ENCODE measurements at places on chromosomes 4 and X.

DNA sequence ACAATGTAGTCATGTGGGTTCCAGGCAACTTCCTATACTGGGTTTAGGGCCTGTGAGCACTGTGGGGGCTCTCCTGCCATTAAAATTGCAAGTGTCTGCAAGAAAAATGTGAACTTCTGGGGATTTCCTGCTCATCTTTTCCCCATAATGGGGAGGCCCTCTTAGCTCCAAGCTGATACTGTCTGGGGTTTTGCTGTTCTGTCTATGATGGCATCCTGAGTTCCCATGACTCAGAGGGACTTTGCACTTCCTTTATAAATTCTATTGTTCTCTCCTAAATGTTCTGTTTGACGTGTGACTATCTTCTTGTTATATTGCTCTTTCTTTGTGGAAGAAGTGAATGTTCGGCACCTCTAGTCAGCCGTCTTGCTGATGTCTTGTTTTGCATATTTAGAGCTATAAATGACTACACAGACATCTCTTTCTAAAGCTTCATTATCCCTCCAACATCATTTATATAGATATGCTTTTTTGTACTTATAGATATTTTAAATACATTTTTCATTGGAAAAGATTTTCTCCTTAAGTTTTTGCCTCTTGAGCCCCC lies 465.8 kb downstream of the NAF1 start:
- no peak for DNase-seq

DNA sequence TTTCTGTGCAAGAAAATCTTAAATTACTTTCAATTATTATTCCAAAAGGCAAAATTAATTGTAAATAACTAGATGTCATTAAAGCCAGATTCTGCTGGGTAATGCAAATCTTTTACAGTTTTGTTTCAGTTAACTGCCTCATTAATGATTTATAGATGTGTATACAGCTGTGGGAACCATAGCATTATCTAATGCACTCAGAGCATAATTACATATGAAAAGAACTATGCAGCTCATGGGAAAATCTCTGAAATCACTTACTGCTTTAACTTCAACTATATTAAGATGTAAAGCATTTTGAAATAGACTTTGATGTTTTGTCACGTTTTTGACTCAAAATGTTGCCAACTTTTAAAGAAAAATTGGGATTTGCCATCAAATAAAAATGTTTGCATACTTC lies 630.3 kb upstream of the KLHL4 start:
- no peak for DNase-seq

GRCh38 chr4:55635741-55636655 lies at the start of gene NMU:
Gene NMU, minus strand, starts transcription at chr4:55636298. Its CDS starts 106 bp downstream, at chr4:55636192.
- DNase-seq: no peak

DNA sequence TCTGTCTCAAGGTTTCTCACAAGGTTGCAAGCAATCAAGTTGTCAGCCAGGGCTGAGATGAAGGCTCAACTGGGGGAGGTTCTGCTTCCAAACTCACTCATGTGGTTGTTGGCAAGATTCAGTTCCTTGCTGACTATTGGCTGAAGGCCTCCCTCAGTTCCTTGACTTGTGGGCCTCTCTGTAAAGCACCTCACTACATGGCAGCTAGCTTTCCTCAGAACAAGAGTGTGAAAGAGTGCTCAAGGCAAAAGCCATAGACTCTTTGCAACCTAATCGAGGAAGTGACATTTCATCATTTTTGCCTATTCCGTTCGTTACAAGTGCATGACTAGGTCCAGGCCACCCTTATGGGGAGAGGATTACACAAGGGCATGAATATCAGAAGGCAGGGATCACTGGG lies 52.0 kb downstream of the CXorf58 start:
- DNase-seq: no peak

- DNase-seq: no peak
Measured at GRCh38 chr4:87979810-87980209, 4.3 kb downstream of the SPP1 start.

GRCh38 chrX:18377796-18378195 lies 23.3 kb upstream of the SCML2 start:
- DNase-seq: no peak

DNA sequence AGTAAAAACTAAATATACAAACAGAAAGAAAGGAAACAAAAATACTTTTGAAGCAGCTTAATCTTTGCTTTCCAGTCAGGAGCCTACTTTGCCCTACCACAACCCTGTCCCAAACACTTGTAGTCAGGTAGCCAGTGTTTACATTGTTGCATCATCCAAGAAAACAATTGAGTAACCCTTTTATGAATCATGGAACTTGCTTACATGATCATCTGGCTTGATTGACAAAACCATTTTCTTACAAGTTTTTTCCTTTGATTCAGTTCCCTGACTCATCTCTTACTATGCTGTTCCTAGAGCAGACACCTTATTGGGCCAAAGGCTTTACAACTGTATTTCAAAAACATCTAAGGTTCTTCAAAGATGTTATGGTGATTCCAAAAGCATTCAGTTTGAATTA lies 740.1 kb downstream of the KLHL13 start:
- DNase-seq: no peak

- DNase-seq: no peak
Measured at GRCh38 chr4:2285613-2286381, 23.9 kb upstream of the MXD4 start.

DNA sequence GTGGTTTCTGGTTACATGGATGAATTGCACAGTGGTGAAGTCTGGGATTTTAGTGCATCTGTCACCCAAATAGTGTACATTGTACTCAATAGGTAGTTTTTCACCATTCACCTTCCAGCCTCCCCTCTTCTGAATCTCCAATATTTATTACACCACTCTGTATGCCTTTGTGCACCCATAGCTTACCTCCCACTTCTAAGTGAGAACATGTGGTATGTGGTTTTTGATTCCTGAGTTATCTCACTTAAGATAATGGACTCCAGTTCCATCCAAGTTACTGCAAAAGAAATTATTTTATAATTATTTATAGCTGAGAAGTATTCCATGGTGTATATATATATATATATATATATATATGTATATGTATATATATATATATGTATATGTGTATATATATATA lies 155.8 kb downstream of the HHIP start:
- DNase-seq: no peak

DNA sequence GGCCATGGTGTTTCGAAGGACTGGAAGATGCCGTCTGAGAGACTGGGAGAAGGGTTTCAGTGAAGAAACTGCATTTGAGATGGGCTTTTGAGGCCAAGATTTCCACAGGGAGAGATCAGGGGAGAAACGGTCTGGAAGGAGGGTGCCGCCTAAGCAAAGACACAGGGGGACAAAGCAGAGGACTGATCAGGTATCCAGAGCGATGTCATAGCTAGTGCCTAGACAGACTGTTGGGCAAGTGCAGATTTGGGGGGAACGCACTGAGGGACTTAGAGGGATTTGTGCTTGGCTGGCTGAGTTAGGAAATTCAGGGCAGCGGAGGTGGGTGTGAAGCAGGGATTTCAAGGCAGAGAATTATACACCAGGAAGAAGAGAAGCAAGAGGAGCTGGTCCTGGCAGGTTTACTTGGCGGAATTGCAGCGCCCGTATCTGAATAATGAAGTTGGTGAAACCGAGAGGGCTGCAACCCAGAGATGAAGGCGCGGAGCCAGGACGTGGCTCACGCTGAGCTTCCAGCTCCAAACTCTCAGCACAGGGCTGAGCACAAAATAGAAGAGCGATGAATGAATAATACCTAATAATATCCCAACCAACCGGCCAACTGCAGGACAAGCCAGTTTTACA lies 106.9 kb downstream of the MAML3 start:
- no peak for DNase-seq

DNA sequence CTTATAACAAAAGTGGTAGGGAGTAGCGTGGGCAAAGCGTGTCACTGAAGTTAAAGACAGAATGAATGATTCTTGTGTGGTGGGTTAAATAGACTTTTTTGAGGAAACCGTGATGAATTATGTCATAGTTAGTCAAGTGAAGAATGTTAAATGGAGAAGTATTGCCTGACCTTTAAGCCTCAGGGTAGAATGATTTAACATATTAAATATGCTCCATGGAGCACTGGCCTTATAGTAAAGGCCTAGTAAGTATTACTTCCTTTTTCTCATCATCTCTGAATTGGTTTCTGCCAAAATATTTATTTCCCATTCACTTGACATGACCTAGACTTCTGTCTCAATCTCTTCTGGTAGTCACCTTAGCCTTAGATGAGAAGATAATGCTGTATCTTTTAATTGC lies 23.7 kb downstream of the MAGEB1 start:
- DNase-seq: no peak

DNA sequence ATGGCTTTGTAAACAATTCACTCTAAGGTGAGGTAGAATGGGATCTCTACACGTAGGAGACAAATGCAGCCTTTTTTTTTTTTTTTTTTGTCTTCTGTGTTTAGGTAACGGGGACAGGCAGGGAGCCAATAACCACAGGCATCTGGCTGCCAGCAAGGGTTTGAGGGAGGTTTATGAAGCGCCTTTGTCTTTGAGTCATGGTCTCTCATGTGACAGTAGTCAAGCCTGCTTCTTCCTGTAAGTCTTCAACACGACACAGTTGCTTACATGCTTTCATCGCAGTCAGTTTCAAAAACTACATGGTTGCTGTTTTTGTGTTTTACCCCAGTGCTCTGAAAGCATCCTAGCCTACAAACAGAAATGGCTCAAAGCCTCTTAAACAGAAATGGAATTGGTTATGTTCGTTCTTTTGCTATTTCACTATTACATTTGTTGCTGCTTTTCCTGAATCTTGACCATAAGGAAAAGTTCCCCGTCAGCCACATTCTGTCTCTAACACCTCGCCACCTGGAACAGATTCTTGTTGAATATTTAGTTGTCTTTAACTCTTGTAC lies 127.8 kb upstream of the METTL14 start:
- no peak for DNase-seq

DNA sequence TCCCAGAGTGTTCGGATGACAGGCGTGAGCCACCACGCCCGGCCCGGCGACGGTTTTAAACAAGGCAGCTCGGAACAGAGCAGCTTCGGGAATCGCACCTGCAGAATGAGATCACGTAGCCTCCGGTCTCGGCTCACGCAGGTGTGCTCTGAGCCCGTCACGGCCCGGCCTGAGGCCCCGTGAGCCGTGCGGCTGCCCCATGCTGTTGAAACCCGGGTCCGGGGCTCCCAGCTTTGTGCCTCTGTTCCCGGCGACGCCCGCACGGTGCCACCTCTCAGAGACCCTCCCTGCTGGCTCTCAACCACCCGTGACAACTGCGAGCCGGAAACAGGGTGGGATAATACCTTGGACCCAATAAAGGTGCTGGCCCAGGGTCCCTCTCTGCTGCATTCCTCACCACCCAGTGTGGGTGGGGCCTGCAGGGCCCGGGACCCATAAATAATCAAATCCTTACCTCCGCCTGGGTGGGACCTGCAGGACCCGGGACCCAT lies 13.4 kb upstream of the PLCXD1 start:
- no peak for DNase-seq

DNA sequence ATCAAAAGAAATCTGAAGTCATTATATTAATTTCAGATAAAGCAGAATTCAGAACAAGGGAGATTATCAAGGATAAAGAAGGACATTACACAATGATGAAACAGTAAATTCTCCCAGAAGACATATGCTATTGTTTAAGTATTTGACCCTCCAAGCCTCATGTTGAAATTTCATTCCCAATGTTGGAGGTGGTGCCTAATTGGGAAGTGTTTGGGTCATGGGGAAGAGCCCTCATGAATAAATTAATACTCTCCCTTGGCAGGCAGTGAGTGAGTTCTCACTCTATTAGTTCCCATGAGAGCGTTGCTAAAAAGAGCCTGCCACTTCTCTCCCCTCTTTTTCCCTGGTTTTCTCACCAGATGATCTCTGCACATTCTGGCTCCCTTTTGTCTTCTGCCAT lies 249.9 kb upstream of the GRIA3 start:
- DNase-seq: no peak

DNA sequence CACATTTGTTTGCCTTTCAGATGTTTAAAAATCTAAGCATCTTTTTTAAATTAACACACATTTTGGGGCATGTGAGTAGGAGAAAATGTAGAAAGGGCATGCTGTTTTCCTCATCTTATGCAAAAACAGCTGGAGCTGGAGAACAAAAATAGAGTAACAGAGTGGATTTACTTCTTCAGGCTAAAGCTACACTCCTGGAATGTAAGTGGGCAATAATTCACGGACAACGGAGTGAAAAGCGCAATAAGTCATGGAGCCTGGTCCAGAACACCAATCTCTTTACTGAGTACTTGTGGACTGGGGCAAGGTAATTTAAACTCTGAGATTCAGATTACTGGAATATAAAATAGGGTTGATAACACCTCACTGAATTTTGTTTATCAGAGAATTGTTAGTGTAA lies 1018.8 kb upstream of the HS3ST1 start:
- DNase-seq: no peak

GRCh38 chr4:164700471-164700870 lies 53.5 kb upstream of the SMIM31 start:
- DNase-seq: no peak

- DNase-seq: no peak
Measured at GRCh38 chr4:133801883-133802282, 399.7 kb downstream of the PABPC4L start.

DNA sequence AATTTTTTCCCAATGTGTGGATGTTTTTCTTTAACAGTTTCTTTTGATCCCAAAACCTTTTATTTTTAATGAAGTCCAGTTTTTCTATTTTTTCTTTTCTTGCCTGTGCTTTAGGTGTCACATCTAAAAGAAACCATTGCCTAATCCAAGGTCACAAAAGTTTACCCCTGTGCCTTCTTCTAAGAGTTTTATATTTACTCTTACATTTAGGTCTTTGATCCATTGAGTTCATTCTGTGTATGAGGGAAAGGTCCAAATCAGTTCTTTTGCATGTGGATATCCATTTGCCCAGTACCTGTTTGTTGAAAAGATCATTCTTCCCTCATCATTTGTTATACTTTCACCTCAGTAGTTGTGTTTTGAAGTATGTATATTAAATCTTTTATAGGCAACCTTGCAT lies 13.0 kb downstream of the LRP2BP start:
- no peak for DNase-seq

GRCh38 chrX:129983575-129984110 lies 1.2 kb downstream of the BCORL1 start:
- DNase-seq: no peak

Data from activated CD8-positive, alpha-beta memory T cell treated with anti-CD3 and anti-CD28 coated beads for 4 hours (primary cell).